Stimulated activated CD4-positive, alpha-beta T cell treated with anti-CD3 and anti-CD28 coated beads, Interleukin-2, amount 100 ng/mL, for 24 hours (primary cell): ENCODE measurements at places on chromosomes 1 and 21.
A peak's percentile ranks its signal among the peaks of the same experiment; 100 is the strongest.

DNA sequence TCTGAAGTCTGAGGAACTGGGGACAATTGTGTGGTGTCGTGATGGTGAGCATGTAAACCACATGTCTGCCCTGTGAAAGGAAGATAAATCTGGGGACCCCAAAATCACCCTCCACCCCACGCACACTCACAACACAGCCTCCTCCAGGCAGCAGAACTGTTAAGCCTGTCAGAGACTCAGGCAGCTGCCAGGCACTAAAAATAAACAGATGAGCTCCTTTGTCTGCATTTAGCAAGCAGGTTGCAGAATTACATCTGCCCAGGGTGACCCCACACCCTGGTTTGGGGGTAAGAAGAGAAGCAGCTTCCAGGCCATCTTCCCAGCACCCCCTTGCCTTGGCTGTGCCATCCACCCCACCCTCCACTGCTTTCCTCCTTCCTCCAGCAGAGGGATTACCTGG, 119.1 kb upstream of the RUNX3 start:
- DNase-seq = no peak

- DNase-seq = no peak
Observed at GRCh38 chr21:41593051-41593759, 85.2 kb upstream of the TMPRSS2 start.

DNA sequence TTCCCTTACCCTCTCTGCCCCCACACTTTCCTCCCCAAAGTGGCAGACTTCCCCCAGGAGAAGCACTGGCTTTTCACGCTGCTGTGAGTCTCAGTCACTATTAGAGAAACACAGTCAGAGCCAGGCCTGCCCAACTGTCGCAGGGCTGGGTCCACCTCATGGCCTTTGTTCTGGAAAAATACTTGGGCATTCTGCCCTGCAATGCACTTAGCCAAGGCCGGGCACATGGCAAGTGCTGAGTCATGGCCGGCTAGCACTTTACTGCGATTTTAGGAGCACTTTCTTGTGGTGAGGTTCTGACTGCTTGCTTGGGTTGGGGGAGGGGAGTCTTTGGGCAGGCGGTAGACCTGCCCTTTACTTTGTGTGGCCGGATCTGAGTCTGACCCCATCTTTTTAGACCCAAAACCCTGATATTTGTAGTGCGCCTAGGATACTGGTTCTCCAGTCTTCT, 7.7 kb downstream of the EPHX1 start:
- DNase-seq = no peak

GRCh38 chr21:42006765-42007164, 3.4 kb downstream of the ZBTB21 start:
- DNase-seq = no peak

DNA sequence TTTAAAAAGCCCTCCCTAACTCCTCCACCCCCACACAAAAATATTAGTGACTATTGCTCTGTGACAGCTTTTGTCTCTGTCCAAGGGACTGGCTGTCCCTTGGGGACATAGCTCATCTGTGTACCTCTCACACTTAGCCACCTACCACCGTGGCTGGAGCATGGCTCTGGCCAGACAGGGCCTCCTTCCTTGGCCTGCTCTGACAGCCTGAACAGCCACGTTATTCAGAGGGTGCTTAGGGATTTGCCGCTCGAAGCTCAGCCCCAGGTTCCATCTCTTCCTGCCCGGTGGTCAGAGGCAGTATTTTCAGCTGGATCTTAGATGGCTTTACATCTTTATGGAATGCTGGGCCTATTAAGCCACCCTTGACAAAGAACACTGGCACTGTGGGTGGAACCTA, 6.1 kb upstream of the CELSR2 start:
- no peak for DNase-seq

- DNase-seq = no peak
Observed at GRCh38 chr1:163258181-163258580, 55.5 kb upstream of the RGS5 start.

- no peak for DNase-seq
Observed at GRCh38 chr1:164225011-164225410, 334.0 kb upstream of the PBX1 start.

DNA sequence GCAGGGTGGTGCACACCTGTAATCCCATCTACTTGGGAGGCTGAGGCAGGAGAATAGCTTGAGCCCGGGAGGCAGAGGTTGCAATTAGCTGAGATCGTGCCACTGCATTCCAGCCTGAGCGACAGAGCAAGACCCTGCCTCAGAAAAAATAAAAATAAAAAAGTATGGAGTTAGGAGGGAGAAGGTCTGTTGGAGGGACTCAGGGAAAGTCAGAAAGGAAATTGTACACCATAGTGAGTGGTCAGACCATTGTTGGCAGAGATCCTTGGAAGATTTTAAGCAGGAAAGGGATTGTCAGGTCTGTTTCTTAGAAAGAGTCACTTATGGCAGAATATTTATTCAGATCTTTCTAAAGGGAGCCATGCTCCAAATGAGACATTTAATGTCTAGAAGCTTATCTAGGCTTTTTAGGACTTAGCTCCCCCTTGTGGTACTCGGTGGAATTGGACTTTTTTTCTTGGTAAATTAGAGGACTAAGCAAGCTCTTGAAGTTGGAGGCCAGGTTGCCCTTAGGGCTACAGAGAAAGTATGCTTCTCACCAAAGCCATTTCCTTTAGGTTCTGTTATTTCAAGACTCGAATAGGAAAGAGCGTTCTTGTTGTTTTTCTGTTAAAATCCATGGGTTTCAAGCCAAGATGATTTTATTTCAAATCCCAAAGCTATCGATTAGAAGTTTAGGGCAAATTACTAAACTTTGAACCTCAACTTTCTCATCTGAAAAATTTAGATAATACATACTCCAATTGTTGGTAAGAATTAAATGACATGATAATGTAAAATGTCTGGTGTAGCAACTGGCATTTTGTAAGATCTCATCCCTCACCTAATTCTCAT, 16.5 kb downstream of the MIA3 start:
- peak; percentile 47 for DNase-seq

GRCh38 chr1:172976222-172977041, 74.3 kb downstream of the TNFSF18 start:
- DNase-seq = no peak

GRCh38 chr1:67719329-67720196, 34.6 kb downstream of the GADD45A start:
- no peak for DNase-seq

DNA sequence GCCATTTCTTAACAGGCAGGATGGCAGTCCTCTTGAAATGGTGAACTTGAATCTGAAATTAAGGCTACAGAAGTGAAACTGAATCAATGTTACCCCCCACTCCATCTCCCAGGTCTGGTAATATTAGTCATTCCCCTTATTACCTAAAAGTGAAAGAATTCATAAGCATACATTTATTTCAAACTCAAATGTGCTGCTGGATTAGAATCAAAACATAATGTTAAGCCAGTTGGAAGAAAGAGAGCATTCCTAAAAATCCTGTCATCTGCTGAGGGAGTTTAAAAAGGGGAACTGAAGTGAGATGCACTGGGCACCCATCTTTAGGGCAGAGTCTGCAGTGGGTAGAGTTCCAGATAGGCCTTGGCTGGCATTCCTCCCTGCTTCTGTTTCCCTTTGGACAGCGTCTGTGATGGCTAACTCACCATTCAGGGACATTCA, 17.4 kb downstream of the KIAA0319L start:
- no peak for DNase-seq

DNA sequence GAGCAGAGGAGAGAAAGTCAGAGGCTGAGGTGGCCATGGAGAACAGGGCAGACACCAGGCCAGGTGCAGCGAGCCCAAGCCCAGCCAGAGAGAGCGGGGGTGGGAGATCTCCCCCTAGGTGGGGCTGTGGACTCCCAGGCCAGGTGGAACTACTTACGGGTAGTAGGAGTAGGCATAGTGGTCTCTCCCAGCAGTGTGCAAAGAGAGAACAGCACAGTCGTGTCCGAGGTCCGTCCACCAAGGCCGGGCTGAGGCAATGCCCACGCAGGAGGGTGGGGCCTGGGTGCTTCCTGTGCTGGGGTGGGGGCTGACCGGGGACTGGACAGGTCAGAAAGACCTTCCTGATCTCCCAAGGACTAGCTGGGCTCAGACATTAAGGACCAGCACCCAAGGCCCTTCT, 263.7 kb downstream of the PTPRU start:
- no peak for DNase-seq

DNA sequence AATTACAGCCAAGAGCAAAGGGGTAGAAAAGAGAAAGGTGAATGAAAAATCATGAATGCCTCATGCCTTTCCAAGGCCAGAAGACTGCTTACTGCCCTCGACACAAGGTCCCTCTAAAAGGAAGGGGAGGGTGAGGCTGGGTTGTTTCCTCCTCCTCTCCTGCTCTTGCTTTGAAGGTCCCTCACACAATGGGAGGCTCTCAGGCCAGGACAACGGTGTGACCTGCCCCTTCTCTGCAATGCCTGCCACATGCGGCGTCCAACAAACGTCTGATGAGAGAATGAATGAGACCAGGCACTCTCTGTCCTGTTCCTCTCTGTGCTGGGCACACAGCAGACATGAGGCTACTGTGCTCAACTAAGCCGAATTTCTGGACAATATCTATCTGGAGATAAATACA, 51.3 kb downstream of the SSBP3 start:
- DNase-seq = no peak

DNA sequence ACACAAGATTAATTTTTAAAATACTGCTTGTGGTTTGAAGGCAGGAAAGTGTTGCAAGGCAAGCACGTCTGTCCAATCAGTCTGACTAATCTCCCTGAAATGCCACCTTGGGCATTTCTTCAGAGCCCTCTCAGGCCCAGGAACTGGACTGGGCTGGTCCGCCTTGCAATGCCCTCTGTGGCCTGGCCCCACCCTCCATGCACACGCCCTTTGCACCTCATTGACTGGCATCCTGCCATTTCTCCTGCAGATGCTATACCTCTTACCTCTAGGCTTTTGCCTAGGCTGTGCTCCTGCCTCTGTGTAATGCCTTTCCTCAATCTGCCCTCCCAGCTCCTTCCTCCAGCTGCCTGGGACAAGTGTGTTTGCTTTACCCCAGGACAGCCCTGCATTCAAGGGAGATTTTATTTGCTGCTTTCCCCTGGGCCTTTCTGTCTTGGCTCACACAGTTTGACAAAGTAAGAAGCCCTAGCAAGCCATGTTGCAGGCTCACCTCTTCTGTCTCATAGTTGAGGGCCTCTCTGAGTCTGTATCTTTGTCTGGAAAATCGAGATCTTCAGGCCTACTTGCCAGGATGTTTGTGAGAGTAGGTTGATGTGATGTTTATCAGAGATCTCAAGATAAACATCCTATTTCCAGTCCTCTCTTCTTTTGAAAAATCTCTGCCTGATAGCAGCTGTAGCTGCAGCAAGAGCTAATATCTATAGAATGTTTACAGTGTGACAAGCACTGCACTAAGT, 149.2 kb upstream of the JUN start:
- DNase-seq = no peak

- DNase-seq = no peak
Observed at GRCh38 chr1:230975636-230976035, 3.0 kb downstream of the TTC13 start.

DNA sequence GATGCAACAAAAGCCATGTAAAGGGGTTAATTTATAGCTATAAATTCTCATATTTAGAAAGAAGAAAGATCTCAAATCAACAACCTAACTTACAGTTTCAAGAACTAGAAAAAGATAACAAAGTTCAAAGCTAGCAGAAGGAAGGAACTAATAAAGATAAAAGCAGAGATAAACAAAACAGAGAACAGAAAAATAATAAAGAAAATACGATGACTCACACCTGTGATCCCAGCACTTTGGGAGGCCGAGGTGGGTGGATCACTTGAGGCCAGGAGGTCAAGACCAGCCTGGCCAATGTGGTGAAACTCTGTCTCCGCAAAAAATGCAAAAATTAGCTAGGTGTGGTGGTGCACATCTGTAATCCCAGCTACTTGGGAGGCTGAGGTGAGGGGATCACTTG, 12.4 kb upstream of the TMEM183A start:
- DNase-seq = no peak

GRCh38 chr1:35120458-35121133, 41.4 kb downstream of the ZMYM1 start:
- DNase-seq = peak; percentile 2

DNA sequence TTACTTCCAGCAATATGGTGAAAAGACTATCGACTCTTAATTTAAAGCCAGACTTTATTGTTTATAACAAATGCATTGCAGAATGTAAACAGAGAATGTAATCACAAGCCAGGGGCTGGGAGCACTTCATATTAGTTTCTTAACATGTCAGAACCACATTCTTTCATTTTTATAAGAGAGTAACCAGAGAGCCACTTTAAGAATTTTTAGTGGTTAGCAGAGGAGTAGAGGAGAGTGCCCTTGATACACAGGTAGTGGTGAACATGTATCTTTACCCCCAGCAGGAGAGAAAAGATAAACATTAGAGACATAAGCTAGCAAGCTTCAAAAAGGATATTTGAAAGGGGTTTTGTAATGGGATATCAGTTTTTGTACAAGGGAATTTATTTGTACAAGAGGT, 11.1 kb downstream of the AMY2B start:
- DNase-seq = no peak

GRCh38 chr1:110050602-110051261, 16.3 kb downstream of the STRIP1 start:
- DNase-seq = no peak

DNA sequence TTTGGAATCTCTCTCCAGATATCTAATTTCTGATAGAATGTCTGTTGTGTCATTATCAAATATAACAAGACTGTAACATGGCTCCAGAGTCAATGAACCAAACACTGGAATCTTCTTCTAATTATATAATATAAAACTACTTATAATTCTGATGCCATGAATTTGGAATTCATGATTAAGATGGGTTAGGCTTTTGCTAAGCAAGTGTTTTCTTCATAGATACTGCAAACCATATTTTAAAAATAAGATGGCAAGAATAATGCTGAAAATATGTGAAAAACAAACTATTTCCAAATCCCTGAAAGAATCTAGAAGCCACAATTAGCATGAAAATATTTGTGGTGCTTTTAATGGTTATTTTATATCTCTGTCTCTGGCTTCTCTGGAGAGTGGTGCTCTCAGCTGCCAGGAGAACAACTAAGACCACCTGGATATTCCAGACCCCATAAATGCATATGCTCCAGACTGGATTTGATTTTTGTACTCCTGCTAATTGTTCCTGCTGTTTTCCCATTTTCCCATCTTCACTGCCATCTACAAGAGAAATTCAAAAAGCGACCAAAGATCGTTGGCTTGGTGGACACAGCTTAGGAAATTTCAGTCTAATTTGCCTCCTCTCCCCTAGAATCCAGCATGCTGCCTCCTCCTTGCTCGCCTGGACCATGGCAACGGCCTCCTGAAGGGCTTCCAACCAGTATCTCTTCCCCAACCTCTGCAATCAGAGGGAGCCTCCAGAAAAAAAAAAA, 418.9 kb downstream of the SETD4 start:
- no peak for DNase-seq

DNA sequence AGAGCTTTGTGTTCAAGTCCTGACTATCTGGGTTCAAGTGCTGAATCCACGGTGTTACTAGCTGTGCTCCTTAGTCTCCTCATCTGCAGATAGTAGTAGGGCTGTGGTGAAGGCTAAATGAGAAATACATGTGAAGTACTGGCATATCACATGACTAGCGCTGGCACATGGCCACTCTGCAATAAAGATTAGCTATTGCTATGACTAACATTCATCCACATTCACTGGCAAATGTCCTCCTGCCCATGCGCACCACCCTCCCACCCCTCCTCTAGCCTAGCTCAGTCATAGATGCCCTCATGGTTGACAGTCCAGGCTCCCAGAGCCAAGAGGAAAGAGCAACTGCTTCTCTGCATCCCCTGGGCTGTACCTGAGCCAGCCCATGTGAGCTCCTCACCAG, 8.5 kb upstream of the COL8A2 start:
- DNase-seq = no peak
